WTC11 (cell line): ENCODE measurements at places on chromosomes 16 and 17. TPM values are rescaled to one million over a fixed set of nuclear protein-coding genes. Genes with fewer than 3 reads are reported as not detected.
A peak's percentile ranks its signal among the peaks of the same experiment; 100 is the strongest.

DNA sequence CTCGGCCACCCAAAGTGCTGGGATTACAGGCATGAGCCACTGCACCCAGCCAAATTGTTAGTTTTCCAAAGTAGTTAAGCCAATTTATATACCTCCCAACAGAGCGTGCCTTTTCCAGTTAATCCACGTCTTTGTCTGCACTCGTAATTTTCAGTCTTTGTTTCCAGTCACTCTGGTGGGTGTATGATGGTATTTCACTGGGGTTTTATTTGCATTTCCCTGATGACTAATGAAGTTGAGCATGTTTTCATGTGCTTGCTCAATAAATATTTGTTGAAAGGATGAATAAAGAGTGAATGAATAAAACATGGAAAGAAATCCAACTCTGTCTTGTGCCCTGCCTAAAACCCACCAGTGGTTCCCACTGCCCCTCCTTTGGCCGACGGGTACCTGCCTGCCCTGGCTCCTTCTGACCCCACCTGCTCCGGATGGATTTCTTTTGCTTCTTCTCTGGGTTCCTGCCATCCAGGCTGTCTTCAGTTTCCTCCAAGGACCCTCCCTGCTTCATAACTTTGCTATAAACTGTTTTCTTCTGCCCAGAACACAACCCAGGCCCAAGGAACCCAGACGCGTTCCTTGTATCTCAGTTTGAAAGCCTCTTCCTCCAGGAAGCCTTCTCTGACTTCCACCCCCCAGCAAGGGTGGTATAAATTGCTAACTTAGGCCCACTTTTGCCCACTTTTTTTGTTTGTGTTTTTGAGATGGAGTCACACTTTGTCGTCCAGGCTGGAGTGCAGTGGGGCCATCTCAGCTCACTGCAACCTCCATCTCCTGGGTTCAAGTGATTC lies 3.0 kb upstream of the ABCC1 start:
- DNase-seq = no peak

DNA sequence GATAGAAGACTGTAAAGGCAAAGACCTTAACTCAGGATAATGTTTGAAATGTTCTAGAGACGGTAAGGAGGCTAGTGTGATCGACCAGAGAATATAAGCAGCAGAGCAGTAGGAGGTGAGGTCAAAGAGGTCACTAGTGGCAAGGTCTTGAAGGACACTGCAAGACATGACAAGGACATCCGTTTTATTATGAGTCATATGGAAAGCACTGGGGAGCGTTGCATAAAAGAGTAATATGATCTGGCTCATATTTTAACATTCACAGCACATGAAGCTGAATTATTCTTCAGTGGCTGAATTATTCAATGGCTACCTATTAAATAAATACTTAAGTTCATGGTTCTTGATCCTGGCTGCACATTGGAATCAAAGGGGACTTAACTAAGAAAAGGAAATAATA lies 123.7 kb downstream of the SOX9 start:
- no peak for DNase-seq

The DPEP3 gene
- total RNA-seq = 1.6 to 2.7 TPM (median 2.5 TPM) in 3 replicates

- no peak for DNase-seq
Observed at GRCh38 chr16:53282975-53283946, 151.0 kb upstream of the RBL2 start.

The G6PC1 gene
- total RNA-seq = 0.37 TPM in 1 of 3 replicates, not detected in the others

GRCh38 chr16:66391726-66392670 lies 25.5 kb downstream of the CDH5 start:
- no peak for DNase-seq

DNA sequence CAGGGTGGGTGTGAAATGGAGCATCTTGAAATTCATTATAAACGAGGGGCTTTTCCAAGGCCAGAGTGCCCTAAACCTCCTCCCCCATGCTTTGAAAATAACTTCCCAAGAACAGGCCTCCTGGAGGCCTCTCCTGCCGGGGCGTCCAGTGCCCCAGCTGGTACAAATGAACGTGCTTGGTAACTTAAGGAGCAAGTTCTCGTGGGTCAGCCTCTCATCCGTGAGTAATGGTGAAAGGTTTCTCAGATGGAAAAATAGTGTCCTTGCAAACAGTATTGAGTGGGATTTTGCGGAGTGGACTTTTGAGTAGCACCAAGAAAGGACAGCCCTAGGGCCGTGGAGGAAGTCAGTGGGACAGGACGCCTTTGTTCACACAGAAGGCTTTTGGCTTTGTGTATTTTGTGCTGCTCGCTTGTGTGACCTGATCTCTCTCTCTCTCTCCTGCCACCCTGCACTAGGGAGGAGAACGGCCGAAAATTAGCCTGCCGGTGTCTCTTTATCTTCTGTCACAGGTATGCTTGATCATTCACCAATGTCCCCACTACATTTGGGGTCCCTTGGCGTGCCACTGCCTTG lies 34.6 kb downstream of the CLEC16A start:
- no peak for DNase-seq

The NOL11 gene
- total RNA-seq = 61.5 to 67.0 TPM (median 66.4 TPM) in 3 replicates

GRCh38 chr17:27345141-27345904 lies 51.4 kb downstream of the WSB1 start:
- DNase-seq = peak; percentile 72

The PDE6G gene
- 4.4 to 6.9 TPM (median 6.3 TPM) in 3 replicates for total RNA-seq

- DNase-seq = no peak
Observed at GRCh38 chr17:57524839-57525568, 220.1 kb downstream of the CCDC182 start.

- DNase-seq = no peak
Observed at GRCh38 chr16:12199524-12199923, 223.0 kb downstream of the SNX29 start.

The SOST gene
- 0.07 to 0.25 TPM in 2 of 3 replicates, not detected in the other for total RNA-seq

The CAPNS2 gene
- total RNA-seq = 0.28 TPM in 1 of 3 replicates, not detected in the others

DNA sequence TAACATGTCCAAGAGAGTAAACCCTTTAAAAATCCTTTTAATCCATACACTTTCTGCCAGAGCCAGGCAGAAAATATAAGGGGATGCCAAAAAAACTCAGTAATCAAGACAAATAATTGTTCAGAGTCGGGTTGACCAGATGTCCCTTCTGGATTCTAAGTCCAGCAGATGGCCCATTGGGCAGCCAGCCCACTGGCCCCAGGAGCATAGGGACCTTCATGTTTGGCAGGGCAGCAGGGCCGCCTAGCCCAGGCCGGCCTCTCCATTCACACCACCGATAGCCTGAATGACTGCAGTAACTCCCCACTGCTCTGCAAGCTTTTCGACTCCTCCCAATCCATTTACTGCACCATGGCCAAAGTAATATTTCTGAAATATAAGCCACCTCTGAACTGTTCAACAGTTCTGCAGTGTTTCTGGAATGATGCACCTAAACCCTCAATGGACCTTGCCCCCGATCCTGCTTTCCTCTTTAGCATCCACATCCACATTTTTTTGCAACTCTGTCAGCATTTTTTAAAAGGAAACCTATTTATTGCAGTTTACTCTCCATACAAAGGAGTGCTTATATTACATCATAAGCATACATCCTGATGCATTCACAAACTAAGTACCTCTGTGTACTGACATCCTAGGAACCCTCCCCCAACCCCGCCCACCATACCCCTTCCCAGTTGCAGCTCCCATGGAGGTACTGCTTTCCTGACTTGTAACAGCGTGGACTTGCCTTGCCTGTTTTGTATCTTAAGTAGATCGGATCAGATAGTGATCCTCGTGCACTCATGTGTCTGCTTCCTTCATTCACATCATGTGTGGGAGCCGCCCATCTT lies 46.4 kb downstream of the LDHD start:
- DNase-seq = no peak

The GPR179 gene
- 0.09 to 0.46 TPM (median 0.46 TPM) in 3 replicates for total RNA-seq

DNA sequence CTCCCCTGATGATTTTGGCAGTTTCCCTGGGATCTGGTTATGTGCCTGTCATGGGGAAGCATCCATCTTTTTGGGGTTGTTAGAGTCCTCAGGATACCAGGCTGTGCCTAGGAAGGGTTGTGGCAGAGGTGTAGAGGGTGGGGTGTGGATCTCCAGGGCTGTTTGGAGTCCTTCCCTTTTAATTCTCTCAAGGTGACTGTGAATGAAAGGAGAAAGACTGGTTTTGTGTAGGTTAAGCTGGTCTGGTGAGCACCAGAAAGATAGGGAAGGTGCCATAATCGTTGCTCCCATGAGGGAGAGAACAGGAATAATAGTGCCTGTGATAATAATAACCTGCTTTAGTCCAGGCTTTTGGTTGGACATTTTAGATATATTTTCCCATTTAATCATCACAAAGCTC lies 7.0 kb downstream of the MAP2K4 start:
- no peak for DNase-seq
